ENCODE measurements at places on chromosomes 5 and 9.

- no peak for DNase-seq
These were observed 22.1 kb upstream of the TPD52L3 start for GRCh38 chr9:6305954-6306563.

GRCh38 chr5:102737161-102737560 is 17.9 kb upstream of the PAM start:
- no peak for DNase-seq

GRCh38 chr5:10289353-10289752 is 18.3 kb downstream of the CMBL start:
- DNase-seq: no peak

- DNase-seq: no peak
These were observed 7.2 kb downstream of the SDHA start for GRCh38 chr5:225334-225733.

- DNase-seq: no peak
These were observed 35.0 kb upstream of the ARAP3 start for GRCh38 chr5:141717043-141717442.

DNA sequence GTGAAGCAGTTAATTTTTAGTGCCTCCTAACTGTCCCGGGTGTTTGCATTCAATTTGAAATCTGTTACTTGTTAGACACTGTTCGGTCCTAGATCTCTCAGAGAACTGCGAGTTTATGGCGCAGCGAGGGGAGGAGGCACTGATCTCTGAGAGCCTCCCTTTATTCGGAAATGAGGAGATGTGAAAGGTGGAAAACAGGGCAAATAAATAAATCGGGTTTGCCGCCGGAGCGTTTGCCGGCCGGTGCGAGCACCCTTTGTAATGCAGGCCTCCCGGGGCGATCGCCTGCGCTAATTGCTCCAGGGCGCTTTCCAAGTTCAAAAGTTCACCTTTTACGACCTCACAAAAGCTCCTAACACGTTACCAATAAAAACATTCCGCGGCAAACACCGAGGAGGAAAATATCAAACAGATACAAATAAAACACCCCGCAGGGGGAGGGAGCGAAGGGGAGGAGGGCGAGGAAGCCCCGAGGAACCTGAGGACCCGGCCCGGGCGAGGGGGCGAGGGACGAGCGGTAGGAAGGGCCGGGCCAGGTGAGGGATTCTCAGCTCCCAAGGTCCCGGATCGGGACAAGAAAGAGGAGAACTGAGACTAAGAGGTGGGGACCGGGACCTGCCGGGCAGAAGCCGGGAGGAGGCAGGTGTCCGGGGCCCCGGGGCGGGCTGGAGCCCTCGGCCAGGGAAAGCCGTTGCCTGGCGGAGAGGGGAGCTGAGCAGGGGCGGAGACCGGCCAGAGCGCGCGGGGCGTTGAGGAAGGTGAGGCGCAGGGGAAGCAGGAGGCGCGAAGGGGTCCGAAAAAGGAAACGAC is 1.4 kb downstream of the NR6A1 start:
- DNase-seq: no peak

- no peak for DNase-seq
These were observed 84.2 kb downstream of the MUSK start for GRCh38 chr9:110752766-110753165.

DNA sequence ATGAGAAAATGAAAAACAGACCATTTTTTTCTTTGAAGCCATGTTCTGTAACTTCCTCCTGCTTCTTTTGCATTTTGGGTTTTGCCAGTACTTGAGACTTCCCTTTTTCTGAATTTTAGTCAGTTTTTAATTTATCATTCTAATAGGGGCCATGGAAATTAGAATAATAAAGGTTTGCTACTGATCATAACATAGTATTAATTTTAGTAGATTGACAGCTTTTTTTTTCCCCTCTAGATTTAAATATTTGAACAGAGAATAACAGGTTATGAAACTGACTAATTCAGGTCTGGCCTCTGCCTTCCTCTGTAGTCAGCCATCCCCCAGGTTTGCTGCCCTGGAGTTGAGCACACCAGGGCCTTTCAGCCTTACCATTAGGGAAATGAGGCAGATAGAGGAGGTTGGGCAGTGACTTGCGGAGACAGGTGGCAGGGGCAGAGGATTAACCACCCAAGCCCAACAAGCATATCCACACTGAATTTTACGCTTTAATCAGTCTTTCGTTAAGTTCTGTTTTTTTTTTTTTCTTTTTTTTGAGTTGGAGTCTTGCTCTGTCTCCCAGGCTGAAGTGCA is 80.1 kb upstream of the TNFAIP8 start:
- DNase-seq: no peak

DNA sequence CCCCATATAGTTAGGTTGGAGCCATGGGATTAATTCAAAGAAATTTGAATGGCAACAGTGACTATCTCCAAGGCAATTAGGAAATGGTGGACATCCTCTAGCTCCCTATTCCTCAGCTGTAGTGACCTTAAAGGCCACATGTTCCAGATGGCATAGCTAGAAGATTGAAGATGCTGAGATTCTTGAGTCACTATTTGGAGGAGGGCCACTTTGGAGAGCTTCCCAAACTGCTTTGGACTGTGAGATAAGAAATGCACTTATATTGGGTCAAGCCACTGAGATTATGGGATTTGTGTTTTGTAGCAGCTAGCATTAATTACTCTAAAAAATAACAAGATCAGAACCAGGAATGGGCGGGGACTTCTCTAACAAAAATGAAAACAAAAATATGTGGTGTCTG is 636.2 kb upstream of the CCNG1 start:
- no peak for DNase-seq

DNA sequence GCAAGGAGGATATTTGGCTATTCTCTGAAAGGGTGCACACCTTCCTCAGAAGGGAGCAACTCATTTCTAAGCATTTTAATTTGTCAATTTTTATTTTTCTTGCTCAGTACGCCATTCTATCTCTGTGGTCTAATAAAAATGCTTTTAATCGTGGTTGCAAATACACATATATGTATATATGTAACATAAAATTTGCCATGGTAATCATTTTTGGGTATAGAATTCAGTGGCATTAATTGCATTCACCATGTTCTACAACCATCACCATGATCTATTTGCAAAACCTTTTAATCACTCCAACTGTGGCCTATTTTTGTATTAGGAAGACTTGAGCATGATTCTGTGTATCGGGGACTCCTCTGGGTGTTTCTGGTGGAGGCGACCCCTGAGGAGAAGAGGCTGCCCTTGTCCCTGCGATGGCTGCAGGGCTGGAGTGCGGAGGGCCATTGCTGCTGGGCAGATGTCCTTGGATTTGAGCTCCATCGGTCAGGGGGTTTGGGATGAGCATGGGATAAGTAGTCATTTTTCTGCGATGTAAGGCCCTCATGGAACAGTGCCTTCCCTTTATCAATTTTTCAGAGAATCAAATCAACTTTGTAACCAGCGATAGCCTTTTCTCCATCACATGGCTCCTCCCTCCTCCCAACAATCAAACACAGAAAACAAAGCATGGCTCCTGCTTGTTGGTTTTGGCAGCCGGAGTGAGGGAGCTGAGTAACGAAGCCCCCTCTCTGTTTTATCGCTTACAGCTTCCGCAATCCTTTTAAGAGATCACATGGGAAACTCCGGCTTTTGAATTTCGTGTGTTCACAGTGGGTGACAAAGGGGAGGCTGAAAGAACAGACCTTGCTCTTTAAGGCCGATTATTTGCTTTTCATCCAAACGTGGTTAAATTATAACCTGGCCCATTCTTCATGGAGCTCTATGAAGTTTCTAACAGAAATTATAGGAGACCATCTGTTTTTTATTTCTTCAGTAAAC is 187.3 kb downstream of the TENT4A start:
- DNase-seq: no peak

DNA sequence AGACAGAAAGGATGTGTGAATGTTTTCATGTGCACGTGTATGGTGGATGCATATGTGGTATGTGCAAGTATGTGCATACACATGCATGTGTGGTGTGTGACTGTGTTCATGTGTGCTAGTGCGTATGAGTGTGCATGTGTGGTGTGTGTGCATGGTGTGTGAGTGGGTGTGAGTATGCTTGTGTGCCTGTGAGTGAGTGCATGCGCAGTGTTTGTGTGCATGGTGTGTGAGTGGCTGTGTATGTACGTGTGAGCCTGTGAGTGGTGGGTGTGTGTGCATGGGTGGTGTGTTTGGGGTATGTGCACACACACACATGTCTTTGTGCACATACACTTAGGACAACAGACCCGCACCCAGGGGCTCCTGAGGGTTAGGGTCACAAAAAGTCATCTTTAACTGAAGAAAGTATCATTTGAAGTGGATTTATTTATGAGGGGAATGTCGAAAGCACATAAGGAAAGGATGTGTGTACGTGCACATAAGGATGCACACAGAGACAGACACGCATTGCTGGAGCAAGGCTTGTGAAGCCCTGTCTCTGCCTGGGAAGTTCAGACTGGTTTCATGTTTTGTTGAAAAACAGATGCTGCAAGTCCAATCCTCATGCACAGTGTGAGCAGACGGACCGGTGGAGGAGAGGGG is 237.0 kb downstream of the SYK start:
- no peak for DNase-seq

DNA sequence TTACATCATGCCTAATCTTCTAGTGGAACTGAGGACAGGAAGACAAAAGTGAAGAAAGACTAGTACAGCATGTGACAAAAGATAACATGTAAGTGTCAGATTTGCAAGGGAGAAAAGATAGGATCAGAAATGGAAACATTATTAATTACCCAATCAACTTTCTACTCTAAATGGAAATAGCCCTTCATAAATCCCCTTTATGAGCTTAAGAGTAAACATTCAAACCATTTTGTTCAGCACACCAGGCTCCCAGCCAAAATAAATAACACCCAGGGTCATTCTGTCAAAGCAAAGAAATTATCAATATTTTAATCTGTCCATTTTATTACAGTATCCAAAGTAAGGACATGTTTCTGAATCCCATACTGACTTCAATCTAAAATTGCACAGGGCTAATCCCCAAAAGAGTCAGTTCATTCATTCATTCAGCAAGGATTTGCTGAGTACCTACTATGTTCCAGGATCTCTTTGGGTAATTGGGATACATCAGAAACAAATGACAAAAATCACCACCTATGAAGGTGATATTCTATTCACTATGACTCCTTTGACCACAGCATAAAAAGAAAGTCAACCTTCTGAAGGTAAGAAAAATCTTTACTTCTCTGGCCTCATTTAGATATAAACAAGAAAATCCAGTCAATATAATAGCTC is 5.3 kb downstream of the PRELID2 start:
- DNase-seq: no peak

GRCh38 chr9:125434986-125435775 is 173.6 kb downstream of the GAPVD1 start:
- no peak for DNase-seq

GRCh38 chr5:149317281-149318048 is 27.8 kb upstream of the GRPEL2 start:
- no peak for DNase-seq

GRCh38 chr9:135263511-135263910 is 176.0 kb downstream of the OLFM1 start:
- DNase-seq: no peak

DNA sequence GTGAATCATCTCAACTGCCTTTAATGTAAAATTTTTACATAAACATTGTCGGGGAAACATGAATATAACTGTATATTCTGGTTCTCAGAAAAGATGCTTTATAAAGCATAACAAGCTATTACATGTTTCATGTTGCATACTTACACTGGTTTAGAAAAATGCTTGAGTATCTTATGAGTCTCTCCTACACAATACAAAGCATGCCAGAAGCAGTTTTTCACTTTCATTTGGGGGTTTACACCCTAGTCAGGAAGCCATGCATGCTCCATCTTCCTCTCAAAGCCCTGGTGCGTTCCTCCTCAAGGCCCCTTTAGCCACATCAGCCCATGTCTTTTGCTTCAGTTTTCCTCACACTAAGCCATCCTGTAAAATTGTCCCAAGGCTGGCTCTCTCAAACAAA is 22.8 kb downstream of the ELAVL2 start:
- DNase-seq: no peak

- no peak for DNase-seq
These were observed 52.4 kb downstream of the MEF2C start for GRCh38 chr5:88830567-88830966.

DNA sequence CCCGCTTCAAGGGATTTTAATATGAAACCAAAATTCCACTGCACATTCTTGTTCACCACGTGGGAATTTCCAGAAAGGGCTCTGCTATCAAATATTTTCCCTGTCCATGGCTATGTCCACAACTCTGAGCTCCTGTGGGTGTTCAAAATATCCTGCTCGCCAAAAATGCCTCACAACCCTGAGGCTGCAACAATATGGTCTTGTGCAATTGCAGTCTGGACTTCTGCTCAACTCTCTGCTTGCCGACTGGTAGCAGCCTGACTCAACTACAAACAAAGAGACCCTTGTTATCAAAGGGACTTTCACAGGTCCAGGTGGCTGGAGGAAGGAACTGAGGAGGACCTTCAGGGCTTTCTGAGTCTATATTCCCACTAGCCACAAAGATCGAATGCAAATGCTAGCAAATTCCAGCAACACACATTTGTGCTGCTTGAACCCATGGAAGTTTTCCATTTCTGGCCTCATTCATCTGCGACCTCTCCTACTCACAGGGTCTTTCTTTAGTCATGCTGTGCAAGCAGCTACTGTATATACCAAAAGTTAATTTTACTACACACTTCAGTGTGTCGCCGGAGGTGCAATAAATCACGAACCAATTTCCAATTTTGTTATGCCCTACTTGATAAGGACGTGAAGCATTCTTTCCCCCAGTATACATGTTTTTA is 169.2 kb upstream of the SLC30A5 start:
- DNase-seq: no peak

GRCh38 chr9:36029765-36030528 is 6.8 kb upstream of the RECK start:
- DNase-seq: no peak

GRCh38 chr9:136354592-136355085 is 8.9 kb downstream of the DNLZ start:
- DNase-seq: no peak

GRCh38 chr9:109304347-109304746 is 16.5 kb downstream of the EPB41L4B start:
- DNase-seq: no peak

GRCh38 chr5:24823625-24824024 is 178.8 kb upstream of the CDH10 start:
- no peak for DNase-seq

DNA sequence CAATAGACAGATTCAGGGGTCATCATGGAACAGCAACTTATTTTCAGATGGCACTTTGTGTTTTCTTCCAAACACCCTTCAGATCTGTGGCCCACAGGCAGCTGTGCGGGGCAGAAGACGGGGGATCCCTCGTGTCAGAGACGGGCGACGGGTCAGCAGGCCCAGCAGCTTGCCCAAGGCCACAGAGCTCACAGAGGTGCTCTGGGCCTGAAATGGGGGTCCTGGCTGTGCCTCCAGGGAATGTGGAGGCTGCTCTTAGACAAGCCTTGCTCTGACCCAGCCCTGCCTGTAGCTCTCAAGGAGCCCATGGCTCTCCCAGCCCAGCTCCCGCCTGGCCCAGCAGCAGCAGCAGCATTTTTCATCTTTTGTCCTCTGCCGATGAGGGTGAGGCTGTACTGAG is 40.9 kb upstream of the SARDH start:
- no peak for DNase-seq

- DNase-seq: no peak
These were observed 139.7 kb downstream of the CEP120 start for GRCh38 chr5:123283499-123283898.

- no peak for DNase-seq
These were observed 178.8 kb upstream of the ERCC6L2 start for GRCh38 chr9:95696701-95697100.

GRCh38 chr9:86809759-86810367 is 137.4 kb downstream of the GAS1 start:
- DNase-seq: no peak

- no peak for DNase-seq
These were observed 20.5 kb upstream of the IFNK start for GRCh38 chr9:27503623-27504022.

Measured in stimulated activated CD4-positive, alpha-beta T cell treated with anti-CD3 and anti-CD28 coated beads, TNF-alpha, amount 100 ng/mL, for 1 hour (primary cell).